Activated CD4-positive, alpha-beta T cell treated with anti-CD3 and anti-CD28 coated beads, Interleukin-10, Interleukin-2, amounts not matched to agents 100 ng/mL and 50 ng/mL, durations not matched to agents 16 hours and 8 hours (primary cell): ENCODE measurements at places on chromosomes 7 and 10.
A peak's percentile ranks its signal among the peaks of the same experiment; 100 is the strongest.

- no peak for DNase-seq
Observed at GRCh38 chr10:6363511-6363910, 160.8 kb downstream of the PFKFB3 start.

DNA sequence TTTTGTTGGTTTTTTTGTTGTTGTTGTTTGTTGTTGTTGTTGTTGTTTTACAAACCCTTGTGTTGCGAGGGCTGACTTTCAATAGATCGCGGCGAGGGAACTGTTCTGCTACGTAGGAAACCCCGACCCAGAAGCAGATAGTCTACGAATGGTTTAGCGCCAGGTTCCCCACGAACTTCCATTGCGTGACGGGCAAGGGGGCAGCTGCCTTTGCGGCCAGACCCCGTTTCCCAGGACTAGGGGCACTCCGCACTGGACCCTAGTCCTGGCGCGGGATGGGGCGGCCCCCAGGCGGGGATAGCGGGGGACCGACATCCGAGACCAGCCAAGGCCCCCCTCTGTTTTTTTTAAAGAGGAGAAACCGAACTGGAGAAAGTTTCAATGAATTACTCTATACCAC, 119.6 kb downstream of the LRRTM3 start:
- no peak for DNase-seq

- peak; percentile 41 for DNase-seq
Observed at GRCh38 chr7:150620617-150621371, 11.4 kb downstream of the GIMAP6 start.

GRCh38 chr7:6640246-6640721, 3.2 kb downstream of the ZNF316 start:
- DNase-seq = peak; percentile 12

GRCh38 chr7:103686064-103686463, 240.1 kb upstream of the SLC26A5 start:
- DNase-seq = no peak

GRCh38 chr7:35565927-35566326, 129.0 kb downstream of the HERPUD2 start:
- DNase-seq = no peak

GRCh38 chr10:50512743-50513416, 110.9 kb downstream of the SGMS1 start:
- DNase-seq = peak; percentile 88

DNA sequence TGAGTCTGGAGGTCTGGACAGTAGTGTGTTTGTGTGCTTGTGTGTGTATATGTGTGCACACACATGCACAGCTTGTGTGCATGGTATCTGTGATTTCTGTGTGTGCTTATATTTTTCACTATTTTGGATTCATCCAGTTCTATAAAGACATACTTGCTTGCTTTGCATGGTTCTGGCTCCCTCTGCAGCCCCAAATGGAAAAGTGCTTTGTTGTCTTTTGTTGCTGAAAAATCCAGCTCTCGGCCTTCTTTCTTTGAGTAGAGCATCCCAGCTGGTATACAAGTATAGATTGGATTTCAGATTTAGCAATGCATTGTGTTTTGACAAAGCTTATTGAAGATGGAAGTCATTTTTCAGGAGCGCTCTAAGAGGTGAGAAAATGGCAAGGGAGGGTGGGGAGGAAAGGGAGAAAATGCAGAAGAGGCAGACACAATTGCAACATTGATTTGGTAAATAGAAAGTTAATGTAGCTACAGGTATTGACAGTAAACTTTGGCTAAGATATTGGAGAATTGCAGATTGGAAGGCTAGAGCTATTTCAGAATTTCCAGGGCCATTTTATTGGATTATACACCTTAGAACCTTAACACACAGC, 333.9 kb downstream of the AUTS2 start:
- no peak for DNase-seq

- peak; percentile 87 for DNase-seq
Observed at GRCh38 chr7:105014693-105015389, 836 bp downstream of the KMT2E start.

GRCh38 chr7:140981951-140982350, 32.8 kb downstream of the MRPS33 start:
- DNase-seq = no peak

DNA sequence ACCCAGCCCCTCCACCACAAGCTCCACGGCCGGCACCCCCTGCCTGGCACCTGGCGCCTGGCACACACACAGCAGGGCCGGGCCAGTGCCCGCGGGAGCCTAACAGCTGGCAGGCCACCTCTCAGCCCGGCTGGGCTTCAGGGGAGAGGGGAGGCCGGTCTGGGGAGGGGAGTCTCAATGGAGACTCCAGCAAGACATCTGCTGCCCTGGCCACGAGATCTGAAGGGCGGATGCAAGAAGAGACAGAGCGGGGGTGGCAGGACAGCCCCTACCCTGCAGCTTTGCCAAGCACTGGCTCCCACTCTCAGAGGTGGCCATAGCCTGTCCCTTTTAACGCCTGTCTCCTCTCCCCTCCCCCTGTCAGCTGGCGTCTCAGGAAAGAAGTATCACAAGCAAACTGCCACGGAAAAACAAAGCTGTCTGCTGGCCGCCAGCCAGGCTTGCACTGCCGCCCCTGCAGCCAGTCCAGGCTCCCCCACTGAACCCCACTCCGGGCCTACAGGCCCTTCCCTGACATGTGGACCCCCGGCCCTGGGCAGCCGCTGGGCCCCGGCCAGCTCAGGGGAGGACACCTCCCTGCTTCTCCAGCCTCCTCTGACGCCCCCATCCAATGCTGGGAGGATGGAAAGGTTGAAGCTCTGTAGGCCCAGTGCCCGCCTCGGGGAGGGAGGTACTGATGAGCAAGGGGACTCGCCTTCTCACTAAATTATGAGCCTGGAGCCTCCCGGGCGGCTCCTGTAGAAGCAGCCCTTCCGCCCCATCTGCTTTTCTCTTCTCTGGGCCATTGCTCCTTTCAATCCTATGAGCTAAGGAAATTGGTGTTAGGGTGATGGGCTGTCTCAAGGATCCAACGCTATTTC, 178.4 kb downstream of the ARHGAP12 start:
- DNase-seq = no peak

GRCh38 chr7:42170724-42171123, 66.3 kb downstream of the GLI3 start:
- no peak for DNase-seq

DNA sequence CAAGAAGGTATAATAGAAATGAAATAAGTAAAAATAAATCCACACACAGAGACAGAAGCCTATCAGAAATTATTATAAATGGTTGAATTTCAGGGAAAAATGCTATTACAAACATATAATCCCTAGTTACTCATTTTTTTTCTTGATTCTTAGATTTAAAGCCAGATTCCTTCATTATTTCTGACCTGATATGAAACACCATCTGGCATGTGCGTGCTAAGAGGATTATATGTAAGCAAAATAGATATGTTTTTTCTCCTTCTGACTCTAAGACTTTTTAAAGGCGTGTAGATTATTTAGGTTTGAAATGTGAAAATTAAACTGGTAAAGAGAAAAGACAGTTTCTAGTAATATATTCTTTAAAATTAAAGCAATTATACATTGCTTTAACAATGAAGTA, 236.7 kb upstream of the ETV1 start:
- no peak for DNase-seq

- DNase-seq = peak; percentile 85
Observed at GRCh38 chr7:73718905-73719805, at the start of gene STX1A. TSS of gene STX1A (minus strand) at chr7:73719669. CDS start at chr7:73719631, 38 bp downstream.

- no peak for DNase-seq
Observed at GRCh38 chr7:103871473-103871872, 118.0 kb downstream of the RELN start.

DNA sequence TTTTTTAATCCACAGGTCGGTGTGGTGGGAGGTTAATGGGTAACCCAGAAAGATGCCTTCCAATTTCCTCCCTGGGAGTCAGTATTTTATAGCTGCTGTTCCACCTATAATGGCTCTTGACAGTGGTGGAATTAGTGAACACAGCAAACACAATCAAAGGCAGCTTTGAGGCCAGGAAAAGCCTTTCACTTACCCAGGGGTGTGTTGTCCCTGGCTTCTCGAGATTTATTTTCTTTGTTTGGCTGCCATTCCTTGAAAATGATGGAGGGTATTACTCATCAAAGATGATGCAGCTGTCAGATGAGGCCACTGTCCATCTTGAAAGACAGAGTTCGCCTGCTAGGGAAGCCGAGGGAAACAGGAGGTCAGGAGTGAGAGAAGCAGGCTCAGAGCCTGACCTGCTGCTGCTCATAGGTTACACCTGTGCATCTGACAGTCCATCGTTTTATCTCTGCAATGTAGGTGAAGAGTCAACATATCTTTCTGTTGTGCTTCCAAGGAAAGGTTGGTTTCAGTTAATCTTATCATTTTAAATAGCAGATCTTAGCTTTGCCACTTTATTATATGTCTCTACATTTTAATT, 221.6 kb downstream of the XPNPEP1 start:
- no peak for DNase-seq
